Islet precursor cell (in vitro differentiated cells): ENCODE measurements at places on chromosomes 4 and X.

GRCh38 chr4:101175896-101176676 lies 171.2 kb downstream of the PPP3CA start:
- no peak for DNase-seq

GRCh38 chr4:112860830-112861690 lies 188.4 kb upstream of the ANK2 start:
- DNase-seq: no peak

DNA sequence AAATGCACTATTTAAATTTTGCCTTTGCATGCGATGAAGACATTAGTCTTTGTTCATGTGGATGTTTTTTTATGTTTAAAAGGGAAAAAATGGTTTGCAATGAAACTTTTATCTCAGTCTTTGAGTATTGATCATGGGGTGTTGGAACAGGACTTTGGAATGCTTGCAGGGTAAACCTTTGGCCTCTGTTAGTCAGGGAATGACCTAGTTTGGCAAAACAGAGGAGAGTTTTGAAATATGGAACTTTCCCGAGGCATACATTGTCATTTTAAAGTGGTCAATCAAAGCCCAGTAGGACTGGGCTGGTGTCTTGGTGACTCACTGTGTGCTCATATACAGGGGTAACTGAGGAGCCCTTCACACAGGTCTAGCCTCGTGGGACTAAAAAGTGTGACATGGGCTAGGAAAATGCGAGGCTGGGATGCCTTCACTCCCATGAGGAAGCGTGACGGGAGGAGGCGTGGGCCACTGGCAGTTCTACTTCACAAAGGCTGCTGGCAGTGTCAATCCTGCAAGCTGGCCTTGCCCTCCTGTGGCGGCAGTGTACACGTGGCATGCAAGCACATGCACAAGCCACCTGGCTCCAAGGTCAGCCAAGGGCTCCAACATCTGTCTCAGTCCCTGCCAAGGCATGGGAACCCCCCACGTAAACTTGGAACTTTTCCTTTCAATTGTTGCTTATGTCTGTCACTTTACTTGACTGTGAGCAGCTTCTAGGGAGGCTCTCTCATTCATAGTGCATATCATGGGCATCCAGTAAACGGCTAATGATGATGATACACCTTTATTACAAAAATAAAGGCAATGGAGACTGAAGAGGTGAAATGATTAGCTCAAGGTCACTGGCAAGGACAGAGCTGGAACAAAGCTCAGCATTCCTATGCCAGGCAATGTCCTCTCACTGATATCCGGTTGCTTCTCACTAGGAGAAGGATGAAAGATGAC lies 5.2 kb upstream of the F11 start:
- DNase-seq: no peak

DNA sequence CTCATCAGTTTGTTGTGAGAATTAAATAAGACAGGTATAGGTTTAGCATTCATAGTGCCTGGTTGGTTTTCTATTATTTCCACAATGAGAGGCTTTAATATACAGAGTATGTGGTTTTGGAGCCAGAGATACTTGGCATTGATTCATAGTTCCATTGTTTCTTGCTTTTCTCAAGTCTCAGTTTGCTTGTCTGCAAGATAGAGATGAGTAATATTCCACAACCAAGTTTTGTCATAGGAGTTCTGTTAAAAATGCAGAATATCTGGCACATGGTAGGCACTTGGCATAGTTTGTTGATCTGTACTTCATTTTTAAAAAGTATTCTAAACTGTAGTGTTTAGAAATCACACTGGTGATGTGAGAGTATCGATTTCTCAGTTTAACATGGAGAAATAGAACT lies 37.5 kb upstream of the EDA2R start:
- no peak for DNase-seq

- no peak for DNase-seq
These were observed 17.2 kb downstream of the ANXA10 start for GRCh38 chr4:168109527-168109926.

GRCh38 chrX:10022273-10022541 lies 55.0 kb downstream of the CLDN34 start:
- no peak for DNase-seq

DNA sequence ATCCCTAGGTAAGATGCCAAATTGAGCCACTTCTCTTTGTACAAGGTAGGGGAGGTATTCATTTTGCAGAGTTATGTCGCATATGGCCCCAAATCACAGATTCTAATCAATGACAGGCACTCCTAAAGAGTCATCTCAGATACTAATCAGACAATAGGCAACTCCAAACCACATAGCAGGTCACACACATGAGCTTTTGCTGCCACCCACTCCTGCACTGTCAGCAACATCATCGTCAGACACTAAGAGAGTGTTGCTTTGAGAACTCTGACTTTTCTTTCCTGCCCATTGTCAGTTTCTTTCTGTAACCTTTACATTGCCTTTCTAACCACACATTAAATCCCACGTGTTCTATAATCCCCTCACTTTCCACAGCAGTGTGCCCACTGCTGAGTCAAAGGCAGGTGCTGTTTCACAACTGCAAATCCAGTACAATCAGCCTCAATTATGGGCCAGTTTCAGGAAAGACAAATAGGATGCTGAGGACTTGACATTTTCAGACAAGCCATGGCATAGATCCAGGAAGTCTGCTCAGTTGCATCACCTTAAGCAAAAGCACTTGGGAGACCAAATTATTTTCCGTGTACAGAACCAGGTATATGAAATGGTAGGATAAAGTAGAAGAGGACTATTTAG lies 23.5 kb downstream of the TMEM31 start:
- no peak for DNase-seq

- DNase-seq: no peak
These were observed 297.8 kb downstream of the RAPGEF2 start for GRCh38 chr4:159400558-159401225.

GRCh38 chr4:6916069-6916586 lies 6.5 kb downstream of the TBC1D14 start:
- no peak for DNase-seq

GRCh38 chr4:26307037-26307800 lies 13.6 kb upstream of the RBPJ start:
- DNase-seq: no peak

DNA sequence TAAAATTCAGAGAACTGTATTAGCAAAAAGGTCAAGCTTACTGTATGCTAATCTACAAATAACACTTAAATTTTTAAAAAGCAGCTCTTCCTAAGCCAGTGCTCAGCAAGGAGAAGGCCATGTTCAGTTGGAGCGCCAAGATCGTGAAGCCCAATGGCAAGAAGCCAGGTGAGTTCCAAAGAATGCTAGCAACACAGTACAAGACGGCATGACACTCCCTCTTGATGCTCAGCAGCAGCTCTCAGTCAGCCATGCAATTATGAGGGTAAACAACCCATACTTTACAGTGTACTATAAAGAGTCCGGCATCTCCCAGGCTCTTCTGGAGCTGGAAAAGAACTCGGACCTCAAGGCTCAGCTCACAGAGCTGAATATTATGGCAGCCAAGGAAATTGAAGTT lies 34.9 kb downstream of the STX18 start:
- DNase-seq: no peak
